ENCODE measurements at places on chromosomes 7 and 10.
A peak's percentile ranks its signal among the peaks of the same experiment; 100 is the strongest.

GRCh38 chr7:15507171-15507570 is 54.6 kb downstream of the AGMO start:
- DNase-seq: no peak

DNA sequence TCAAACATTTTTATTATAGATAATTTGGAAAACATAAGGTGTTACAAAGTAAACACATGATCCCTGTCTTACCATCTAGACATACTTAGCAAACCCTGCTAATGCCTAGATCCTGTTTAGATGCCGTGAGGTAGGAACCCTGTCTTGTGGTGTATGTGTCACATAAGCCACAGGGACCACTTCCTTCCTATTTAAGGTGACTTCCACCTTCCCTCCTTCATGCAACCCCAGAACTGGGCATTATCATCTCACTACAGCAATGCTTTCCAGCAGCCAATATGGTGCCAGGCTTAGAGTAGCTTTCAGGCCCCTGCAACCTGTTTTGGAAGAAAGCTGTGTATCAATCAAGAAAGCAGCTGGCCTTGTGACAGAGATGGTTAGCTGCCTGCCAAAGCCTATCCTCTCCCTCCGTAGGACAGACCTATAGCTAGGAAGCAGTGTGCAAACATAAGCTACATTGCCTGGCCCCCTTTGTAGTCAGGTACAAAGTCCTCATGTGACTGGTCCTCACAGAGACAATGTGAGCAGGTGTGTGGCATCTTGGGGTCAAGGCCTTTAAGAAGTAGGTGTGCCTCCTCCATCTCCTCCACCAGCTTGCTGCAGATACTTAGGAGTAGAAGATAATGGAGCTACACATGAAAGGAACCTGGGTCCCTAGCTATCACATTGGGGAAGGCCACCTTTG is 146.8 kb downstream of the SPAG6 start:
- no peak for DNase-seq

GRCh38 chr7:5425507-5426225 is 2.0 kb upstream of the TNRC18 start:
- DNase-seq: peak; percentile 91

- peak; percentile 75 for DNase-seq
Observed at GRCh38 chr7:33979807-33980355, 74.5 kb downstream of the BMPER start.

Data from cardiac fibroblast (primary cell).